KBM-7 (cell line): ENCODE measurements at places on chromosomes 1 and 21.

GRCh38 chr1:202656057-202656456, 54.2 kb downstream of the SYT2 start:
- DNase-seq = no peak

DNA sequence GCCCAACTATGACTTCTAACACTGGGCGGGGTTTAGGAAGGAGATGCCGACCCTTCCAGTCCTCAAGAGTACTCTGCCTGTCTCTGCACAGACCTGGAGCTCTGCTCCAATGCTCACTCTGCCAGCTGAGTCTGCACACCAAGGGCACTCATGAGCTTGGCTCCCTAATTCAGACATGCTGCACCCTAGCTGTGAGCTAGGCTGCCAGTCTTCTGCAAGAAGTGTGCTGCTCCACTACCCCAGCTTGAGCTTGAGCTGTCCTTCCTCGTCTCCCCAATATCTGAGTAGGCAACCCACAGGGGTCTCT, 13.2 kb downstream of the TP53BP2 start:
- no peak for DNase-seq

GRCh38 chr1:165645654-165646366, 14.8 kb downstream of the MGST3 start:
- DNase-seq = no peak

GRCh38 chr1:101004670-101005069, 20.9 kb downstream of the DPH5 start:
- no peak for DNase-seq

- DNase-seq = no peak
Measured at GRCh38 chr21:30491963-30492428, at the start of gene KRTAP19-3. TSS of gene KRTAP19-3 (minus strand) at chr21:30492013. CDS start at chr21:30491957, 56 bp downstream.

- DNase-seq = no peak
Measured at GRCh38 chr1:228094432-228095016, 8.6 kb downstream of the C1orf35 start.

DNA sequence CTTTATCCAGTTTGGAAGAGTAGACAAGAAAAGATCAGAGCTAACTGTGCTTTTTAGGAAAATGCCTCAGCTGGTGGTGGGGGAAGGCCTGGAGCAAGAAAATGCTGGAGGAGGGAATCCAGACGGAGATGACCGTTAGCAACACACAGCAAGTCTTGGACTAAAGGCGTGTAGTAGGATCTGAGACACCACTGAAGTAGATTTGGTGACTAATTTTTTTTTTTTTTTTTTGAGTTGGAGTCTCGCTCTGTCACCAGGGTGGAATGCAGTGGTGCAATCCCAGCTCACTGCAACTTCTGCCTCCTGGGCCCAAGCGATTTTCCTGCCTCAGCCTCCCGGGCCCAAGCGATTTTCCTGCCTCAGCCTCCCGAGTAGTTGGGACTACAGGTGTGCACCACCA, 41.2 kb downstream of the LPAR3 start:
- no peak for DNase-seq

DNA sequence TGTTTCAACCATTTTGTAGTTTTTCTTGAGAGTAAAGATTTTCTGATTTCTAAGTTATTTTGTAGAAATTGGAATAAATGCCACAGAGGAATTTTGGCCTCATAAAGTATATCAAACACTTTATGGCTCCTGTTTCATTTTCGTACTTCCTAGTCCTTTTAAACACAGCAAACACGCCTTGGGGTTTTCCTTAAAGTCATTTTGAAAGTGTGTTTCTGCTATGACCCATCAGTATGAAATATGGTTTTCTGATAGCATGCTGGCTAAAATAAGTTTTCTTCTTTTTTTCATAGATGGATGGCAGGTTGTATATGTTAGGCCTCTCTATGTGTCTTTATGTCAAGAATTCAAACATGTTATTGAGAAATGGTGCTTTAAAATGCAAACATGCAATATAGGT, 940.1 kb upstream of the TMPRSS15 start:
- DNase-seq = no peak

GRCh38 chr1:213934649-213935048, 53.1 kb upstream of the PROX1 start:
- DNase-seq = no peak

DNA sequence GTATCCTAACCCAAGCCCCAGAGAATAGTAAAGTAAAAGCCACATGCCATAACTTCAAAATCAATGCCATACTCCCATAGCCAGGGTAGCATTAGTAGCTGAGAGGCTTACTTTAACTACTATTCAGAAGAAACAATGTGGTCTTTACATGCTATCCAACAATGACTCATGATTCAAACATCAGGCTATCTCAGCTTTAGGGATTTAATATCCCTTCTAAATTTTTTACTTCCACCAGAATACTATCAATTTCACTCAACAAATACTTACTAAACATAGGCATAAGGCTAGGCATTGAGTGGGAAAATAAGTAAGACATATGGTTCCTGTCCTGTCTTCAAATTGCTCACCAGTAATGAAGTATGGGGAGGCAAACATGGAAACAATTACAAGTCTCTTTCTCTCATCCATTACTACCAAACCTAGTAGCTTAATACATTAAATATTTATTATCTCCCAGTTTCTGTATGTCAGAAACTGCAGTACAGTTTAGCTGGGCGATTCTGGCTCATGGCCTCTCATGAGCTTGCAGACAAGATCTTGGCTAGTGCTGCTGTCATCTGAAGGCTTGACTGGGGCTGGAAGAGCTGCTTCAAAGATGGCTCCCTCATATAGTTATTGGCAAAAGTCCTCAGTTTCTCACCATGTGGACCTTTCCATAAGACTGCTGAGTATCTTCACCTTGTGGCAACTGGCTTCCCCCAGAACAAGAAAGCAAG, 30.7 kb downstream of the EVI5 start:
- no peak for DNase-seq

- no peak for DNase-seq
Measured at GRCh38 chr1:29112705-29113412, 10.8 kb downstream of the TMEM200B start.

- no peak for DNase-seq
Measured at GRCh38 chr1:228363686-228364067, 43.0 kb downstream of the TRIM11 start.

DNA sequence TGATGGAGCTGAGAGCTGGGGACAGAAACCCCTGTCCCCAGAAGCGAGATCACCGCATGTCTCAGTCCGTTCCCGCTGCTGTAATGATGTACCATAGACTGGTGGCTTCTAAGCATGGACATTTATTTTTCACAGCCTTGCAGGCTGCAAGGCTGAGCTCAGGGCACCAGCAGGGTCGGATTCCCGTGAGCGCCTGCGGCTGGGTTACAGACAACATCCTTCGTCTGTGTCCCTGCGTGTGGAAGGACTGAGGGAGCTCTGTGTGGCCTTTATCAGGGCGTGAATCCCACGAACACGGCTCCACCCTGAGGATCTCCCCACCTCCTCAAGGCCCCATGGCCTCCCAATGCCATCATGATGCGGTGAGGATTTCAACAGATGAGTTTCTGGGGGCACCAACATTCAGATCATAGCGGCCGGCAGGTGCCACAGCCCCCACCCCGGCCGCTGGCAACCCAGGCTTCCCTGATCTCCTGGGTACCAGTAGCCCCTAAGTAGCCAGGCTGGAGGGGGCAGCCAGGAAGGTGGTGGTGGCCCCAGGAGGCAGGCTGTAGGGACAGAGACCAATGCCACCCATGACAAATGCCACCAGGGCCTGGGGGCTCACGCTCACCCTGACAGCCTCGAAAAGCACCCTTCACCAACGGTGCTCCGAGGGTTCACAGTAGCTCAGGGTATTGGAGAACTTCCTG, 104.4 kb downstream of the CRYAA start:
- DNase-seq = no peak

GRCh38 chr1:62450301-62450700, 13.5 kb downstream of the USP1 start:
- no peak for DNase-seq

DNA sequence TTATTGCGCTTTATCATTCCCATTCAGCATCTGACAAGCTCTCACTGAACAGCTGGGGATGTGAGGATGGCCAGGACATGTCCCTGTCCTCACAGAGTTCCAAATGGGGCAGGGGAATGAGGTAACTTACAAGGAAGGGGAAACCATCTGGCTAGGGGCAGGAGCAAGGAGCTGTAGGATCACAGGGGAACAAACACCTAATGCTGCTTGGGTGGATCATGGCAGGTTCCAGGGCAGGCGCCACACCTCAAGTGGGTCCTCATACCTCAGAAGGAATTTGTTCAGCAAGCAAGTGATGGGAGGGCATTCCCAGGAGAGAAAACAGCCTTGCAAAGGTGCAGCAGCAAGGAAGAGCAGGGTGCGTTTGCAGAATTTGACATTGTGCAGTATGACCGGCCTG, 35.1 kb upstream of the GRIK3 start:
- DNase-seq = no peak
